ENCODE measurements at places on chromosomes 2 and 18.

GRCh38 chr2:85431570-85432205 is 13.2 kb downstream of the SH2D6 start:
- no peak for DNase-seq

GRCh38 chr2:208195531-208195930 is 5.7 kb upstream of the C2orf80 start:
- DNase-seq, result no peak

- no peak for DNase-seq
Measured at GRCh38 chr2:9617296-9617695, 13.5 kb downstream of the YWHAQ start.

DNA sequence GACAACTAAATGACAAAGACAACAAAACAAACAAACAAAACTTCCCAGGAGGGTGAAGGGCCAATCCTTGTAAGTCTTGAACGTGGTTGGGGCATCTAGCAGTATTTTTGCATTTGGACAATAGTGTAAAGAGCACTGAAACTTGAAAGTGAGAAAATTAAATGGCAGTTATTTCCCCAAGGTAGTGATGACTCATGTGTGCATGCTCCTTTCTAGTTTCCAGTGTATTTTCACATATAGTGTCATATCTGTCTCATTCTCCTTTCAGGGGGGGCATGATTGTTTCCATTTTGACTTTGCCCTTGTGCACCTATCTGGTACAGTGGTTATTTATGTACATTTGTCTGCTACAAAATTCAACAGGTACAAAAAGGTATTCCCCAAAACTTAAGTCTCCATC is 39.5 kb downstream of the CERS6 start:
- peak; percentile 48 for DNase-seq

GRCh38 chr2:236525411-236525997 is 44.1 kb upstream of the ACKR3 start:
- DNase-seq, result no peak

- DNase-seq, result no peak
Measured at GRCh38 chr2:102342888-102343287, 12.7 kb upstream of the IL18R1 start.

- no peak for DNase-seq
Measured at GRCh38 chr2:229205704-229206103, 65.4 kb downstream of the PID1 start.

- peak; percentile 41 for DNase-seq
Measured at GRCh38 chr2:170324640-170325046, 146.7 kb downstream of the MYO3B start.

DNA sequence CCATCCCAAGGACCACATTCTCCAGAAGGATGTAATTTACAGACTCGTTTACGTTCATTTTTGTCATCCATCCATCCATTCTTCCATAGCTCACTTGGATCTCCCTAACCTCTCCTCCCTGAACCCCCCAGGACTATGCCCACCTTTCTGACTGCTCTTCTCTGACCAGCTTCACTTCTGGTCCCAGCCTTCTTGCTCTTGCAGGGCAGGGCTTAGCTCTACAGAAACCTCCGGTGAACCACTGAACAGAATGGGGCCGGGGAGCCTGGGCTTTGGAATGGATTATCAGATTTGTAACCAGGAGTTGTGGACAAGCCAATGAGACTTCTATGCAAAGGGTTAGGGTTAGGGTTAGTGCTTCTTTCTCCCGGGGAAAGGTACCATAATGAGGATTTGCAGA is 95.0 kb downstream of the TGFA start:
- no peak for DNase-seq

GRCh38 chr2:128347171-128347558 is 28.5 kb upstream of the HS6ST1 start:
- no peak for DNase-seq

DNA sequence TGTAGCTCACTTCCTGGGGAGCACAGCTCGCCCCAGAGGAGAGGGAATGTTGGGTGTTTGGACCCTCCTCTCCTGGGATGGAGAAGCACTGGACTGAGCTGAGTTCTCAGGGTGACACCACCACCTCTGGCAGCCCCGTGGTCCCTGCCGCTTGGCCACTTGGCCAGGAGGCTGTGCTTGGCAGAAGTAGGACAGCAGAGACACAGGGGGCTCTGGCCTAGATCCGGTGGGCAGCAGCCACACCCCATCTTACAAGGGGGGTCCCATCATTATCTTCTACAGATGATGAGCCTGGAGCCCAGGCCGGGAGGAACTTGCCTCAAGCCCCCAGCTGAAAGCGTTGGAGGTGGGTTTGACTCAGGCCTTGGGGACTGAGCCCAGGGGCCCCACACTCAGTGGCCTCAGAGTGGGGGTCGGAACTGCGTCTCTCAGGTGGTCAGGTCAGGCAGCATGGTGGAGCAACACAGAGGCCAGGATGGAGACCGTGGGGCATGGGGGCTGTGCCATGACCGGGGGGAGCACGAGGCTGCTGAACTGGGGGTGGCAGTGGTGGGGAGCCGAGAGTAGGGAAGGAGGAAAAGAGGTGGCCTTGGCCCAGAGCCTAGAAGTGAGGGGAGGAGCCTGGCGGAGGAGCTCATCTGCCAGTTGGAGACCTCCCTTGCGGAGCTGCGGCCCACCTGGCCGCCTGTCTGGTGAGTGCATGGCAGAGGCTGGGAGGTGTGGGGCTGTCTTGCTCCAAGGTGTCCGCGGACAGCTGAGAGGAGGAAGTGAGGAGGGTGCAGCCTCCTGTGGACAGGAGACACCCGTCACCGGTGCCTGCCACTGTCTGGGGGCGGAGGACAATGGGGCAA is 63.6 kb upstream of the HDAC4 start:
- DNase-seq, result no peak

GRCh38 chr2:19611491-19612332 is 253.3 kb upstream of the OSR1 start:
- no peak for DNase-seq

Data from GM20000 (cell line).